ENCODE measurements at places on chromosomes 16 and 17. TPM values are rescaled to one million over a fixed set of nuclear protein-coding genes. Genes with fewer than 3 reads are reported as not detected.

The AARS1 gene
- 53.0 TPM for polyA plus RNA-seq

- DNase-seq, result peak; percentile 68
These were observed 2.2 kb upstream of the BICDL2 start for GRCh38 chr16:3038896-3039295.

DNA sequence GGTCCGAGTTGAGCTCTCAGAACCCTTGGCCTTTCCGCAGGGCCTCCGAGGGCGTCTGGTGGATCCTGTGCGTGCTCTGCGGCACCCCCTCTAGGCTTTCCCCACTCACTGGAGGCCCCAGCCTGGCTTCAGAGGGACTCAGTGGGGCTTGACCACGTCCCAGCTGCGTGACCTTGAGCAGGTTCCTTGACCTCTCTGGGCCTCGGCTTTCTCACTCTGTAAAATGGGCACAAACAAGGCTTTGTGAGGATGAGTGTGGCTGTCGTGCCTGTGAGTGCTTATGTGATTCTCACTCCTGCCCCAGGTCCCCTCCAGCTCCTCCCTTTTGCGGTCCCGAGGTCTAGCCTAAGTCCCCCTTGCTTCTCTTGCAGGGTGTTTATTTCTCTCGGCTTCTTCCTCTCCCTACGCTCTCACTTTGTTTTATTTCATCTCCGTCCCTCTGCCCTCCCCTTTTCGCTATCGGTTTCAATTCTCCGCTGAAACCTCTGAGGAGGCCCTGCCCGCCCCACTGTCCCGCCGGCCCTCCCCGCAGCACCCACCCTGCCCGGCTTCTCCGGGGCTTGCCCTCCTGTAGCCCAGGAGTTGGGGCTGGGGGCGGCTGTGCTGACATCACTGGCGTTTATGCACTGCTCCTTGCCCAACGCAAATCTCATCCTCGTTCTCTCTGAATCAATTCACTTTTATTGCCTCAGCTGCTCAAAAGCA is 82.3 kb upstream of the CBX4 start:
- peak; percentile 85 for DNase-seq

DNA sequence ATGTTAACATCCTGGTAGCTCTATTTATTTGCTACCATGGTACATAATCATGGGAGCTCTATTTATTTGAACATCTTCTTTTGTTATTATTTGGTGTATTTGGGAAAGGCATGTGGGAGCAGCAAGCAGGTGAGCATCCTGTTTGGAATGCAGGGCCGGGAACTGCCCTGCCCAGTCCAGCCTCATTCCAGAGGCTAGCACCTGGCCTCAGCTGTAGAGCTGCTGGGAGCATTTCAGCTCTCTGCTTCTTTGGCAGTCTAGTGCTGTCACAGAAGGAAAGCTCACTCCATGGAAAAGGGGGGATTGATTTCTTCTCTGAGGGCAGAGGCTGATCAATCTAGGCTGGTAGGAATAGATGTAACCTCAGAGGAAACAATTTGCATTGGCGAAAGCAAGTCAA is 112.5 kb downstream of the WWOX start:
- DNase-seq, result no peak

The APOBR gene
- polyA plus RNA-seq, result 8.2 TPM

- DNase-seq, result no peak
These were observed 18.1 kb upstream of the ARL2BP start for GRCh38 chr16:57226701-57227621.

The MVD gene
- polyA plus RNA-seq, result 41.0 TPM

DNA sequence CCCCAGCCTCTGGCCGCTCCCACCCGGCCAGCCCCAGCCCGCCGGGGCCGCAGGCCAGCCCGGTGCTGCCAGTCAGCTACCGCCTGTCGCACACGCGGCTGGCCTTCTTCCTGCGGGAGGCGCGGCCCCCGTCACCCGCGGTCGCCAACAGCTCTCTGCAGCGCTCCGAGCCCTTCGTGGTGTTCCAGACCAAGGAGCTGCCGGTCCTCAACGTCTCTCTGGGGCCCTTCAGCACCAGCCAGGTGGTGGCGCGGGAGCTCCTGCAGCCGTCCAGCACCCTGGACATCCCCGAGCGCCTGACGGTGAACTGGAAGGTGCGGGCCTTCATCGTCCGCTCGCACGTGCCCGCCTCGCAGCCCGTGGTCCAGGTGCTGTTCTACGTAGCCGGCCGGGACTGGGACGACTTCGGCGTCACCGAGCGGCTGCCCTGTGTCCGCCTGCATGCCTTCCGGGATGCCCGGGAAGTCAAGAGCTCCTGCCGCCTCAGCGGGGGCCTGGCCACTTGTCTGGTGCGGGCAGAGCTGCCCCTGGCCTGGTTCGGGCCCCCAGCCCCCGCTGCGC is 46.8 kb downstream of the TMEM132E start:
- peak; percentile 21 for DNase-seq

The KRTAP2-3 gene
- not detected for polyA plus RNA-seq

DNA sequence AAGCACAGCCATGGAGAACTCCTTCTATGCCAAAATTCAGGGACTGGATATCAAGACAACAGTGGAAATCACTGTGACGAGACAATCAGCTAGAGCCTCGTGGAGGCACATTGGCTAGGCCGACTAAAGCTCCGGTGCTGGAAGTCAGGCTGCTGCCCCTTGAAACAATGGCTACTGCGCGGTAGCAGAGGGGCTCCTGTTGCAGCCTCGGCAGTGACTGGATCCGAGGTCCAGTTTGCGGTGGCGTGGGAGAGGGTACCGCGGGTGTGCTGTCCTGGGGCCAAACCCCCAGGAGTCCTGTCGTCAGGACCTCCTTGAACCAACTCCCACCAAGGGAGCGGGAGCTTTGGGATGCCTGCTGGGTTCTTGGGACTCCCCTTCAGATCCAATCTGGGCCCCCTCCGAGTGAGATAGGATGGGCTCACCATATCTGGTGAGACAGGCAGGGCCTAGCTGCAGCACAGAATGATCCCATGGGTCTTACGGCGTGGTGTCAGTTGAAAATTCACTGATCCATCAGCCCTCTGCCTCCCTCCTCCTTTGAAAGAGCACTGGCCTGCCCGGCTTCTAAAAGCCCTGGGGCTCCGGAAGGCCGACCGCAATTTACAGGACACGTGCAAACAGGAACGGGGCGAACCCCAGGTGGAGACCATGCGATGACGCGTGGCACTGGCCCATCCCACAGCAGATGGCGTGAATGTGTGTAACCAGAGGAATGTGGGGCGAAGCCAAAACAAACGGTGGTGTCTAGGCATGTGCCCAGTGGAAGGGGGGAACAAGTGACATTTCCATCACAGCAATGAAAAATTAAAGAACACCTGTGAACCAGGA is 15.8 kb upstream of the KCNJ18 start:
- no peak for DNase-seq

DNA sequence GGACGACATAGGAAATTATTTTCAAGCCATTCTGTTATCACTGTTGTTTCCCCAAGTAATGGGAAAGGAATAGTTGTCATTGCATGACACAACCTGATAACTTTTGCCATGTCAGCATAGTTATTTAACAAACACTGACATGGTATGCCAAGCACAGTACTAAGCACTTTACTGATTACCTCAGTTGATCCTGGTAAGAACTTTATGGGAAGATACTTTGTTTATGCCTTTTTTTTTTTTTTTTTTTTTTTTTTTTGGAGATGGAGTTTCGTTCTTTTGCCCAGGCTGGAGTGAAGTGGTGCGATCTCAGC is 15.7 kb upstream of the PNPO start:
- no peak for DNase-seq

DNA sequence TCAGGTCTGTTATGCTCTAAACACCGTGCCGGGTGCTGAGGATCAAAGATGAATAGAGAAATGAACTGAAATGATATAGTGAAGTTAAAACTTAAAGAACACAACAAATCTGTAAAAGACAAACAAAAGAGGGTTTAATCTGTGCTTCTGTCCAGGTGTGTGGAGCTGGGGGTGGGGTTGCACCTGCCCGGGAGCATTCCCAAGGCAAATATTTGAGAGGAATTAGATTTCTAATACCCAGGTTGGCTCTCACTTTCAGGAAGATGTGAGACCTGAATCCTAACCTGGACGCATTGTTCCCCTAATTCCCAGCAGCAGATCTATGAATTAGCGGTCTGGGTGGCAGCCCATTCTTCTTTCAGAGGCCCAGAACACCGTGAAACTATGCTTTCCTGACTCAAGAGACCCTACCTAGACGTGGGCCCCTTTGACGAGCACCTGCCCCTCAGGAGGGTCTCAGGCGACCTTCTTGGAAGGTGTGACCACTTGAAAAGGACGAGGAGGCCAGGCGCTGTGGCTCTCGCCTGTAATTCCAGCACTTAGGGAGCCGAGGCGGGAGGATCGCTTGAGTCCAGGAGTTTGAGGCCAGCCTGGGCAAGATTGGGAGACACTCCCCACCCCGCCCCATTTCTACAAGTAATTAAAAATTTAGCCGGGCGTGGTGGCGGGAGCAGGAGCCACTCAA is 677 bp upstream of the RANGRF start:
- DNase-seq, result no peak

DNA sequence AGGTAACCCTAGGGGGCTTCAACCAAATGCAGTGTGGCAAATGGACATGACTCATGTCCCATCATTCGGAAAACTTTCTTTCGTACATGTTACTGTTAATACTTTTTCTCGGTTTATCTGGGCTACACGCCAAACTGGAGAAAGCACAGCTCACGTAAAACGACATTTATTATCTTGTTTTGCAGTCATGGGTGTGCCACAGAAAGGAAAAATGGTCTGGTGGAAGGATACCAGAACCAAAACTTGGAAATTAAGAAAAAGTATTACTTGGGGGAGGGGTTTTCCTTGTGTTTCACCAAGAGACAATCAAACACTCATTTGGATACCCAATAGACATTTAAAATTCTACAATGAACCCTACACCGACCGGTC is 23.6 kb downstream of the ALOX15B start:
- DNase-seq, result no peak

- no peak for DNase-seq
These were observed 8.5 kb upstream of the TMEM92 start for GRCh38 chr17:50265690-50266315.

- DNase-seq, result no peak
These were observed 14.0 kb downstream of the SRCIN1 start for GRCh38 chr17:38591759-38592241.

GRCh38 chr16:70696952-70697593 is 11.2 kb upstream of the MTSS2 start:
- peak; percentile 83 for DNase-seq

- DNase-seq, result no peak
These were observed 65.6 kb downstream of the XYLT1 start for GRCh38 chr16:17404941-17405689.

The FOXN1 gene
- 0.04 TPM for polyA plus RNA-seq

GRCh38 chr16:23482778-23483177 is 27.5 kb downstream of the GGA2 start:
- no peak for DNase-seq

DNA sequence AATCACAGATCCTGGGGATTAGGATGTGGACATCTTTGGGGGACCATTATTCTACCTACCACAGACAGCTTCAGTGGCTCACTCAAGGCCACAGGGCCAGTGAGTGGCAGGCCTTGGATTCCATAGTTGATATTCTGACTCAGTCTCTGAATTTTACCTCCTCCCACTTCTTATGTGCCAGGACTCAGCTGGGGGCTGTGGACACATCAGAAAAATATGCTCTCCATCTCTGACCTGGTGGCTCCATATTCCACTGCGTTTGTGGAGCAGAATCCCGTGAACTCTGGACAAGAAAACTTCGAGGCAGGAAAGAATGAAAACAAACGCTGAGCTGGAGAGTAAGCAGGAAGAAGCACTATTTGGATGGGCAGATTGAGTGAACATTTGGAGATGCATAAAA is 301.8 kb upstream of the MAF start:
- no peak for DNase-seq

DNA sequence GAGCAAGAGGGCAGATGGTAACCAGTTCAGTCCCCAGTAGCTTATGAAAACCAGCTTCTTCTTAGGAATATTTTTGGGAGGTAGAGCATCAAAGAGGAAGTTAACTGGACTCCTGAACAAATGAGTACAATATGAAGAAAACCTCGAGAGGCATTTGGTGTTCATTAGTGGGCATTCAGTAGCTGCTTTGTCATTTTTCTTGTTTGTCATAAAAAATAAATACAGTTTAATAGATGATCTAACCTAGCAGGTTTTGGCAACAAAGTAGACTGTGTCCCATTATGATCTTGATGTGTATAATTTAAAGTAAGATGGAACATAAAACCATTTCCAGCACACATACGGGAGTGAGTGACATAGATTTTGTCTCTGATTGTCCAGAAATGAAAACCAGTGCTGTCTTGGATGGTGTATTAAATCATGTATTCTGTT is 173.1 kb downstream of the HS3ST3A1 start:
- DNase-seq, result no peak

GRCh38 chr16:52529226-52529625 is 17.7 kb downstream of the TOX3 start:
- no peak for DNase-seq

The TEKT3 gene
- 1.0 TPM for polyA plus RNA-seq

DNA sequence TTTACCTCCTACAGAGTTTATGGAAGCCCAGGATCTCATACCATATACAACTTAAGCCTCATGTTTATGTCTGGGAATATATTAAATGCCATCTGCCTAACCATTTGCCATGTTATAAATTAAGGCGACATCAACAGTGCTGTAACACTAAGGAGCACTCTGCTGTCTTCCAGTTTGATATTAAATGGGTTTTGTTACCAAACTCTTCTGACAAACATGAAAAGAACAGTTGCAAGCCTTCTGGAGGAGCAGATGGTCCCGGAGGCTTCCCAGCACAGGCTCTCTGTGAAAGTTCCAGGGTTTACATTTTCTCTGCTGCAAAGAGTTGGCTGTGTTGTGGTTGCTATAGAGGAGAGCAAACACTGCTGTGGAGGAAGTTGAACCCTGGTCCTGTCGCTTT is 545.3 kb upstream of the SALL1 start:
- DNase-seq, result no peak

GRCh38 chr17:280216-280615 is 72.4 kb downstream of the RPH3AL start:
- no peak for DNase-seq

- peak; percentile 52 for DNase-seq
These were observed 1.0 kb downstream of the VEZF1 start for GRCh38 chr17:57986841-57987580.
